ENCODE measurements at places on chromosomes 2 and 18. TPM values are rescaled to one million over a fixed set of nuclear protein-coding genes. Genes with fewer than 3 reads are reported as not detected.

DNA sequence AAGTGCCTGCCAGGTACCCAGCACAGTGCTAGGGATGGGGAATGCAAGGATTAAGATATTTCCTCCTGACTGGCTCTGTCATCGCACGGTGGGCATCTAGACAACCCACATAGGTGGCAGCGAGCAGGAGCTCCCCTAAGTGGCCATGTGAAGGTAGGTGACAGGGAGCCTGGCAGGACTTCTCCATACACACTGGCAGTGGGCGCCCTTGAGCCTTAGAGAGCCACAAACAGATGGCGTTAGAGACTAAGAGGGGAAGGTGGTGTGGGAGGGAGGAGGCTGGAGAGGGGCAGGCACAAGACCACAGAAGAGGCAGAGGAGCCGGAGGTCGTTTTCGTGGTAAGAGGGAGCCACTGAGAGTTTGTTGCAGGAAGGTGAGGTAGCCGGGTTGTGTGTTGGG, 15.2 kb downstream of the PRELID3A start:
- DNase-seq, result peak; percentile 45

DNA sequence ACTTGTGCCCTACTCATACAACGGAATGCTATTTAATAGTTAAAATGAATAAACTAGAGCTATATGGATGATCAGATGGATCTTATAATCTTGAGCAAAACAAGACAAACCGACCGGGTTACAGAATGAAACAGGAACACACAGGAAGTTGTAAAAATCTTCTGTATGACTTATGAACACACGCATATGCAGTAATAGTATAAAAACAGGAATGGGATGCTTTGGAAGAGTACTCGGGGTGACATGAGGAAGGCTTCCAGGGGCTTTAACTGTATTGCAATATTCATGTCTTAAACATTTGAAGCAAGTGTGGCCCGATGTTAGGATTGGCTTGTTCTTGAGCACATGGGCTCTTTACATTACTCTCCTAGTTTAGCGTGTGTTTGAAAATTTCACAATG, 14.9 kb upstream of the E2F6 start:
- DNase-seq, result no peak

The BCL11A gene
- total RNA-seq, result 10.3 TPM

- no peak for DNase-seq
Measured at GRCh38 chr2:189338115-189338514, 103.2 kb upstream of the WDR75 start.

GRCh38 chr2:1940679-1941078, 196.4 kb upstream of the PXDN start:
- DNase-seq, result peak; percentile 74

DNA sequence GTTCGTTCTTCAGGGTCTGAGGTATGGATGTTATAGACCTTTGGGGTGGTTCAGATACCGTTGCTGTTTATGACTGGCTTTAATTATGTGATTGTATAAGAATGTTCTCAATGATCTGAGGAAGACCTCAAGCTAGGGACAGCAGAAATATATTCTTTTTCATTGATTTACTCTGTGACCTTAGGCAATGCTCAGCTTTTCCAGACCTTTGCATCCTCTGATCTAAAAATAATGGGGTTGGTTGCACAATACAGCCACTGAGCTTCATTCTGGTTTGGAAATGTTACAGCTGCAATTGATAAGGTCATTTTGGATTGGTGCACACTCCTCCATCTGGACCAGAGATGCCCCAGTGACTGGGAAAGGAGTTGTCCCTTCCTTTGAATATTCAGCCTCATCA, 17.2 kb upstream of the CABYR start:
- DNase-seq, result no peak

The NLRC4 gene
- total RNA-seq, result 15.3 TPM

- no peak for DNase-seq
Measured at GRCh38 chr2:118197011-118197675, 108.9 kb downstream of the INSIG2 start.

- no peak for DNase-seq
Measured at GRCh38 chr18:6939972-6940371, 177.6 kb downstream of the LAMA1 start.

- no peak for DNase-seq
Measured at GRCh38 chr2:59658906-59659635, 894.4 kb downstream of the BCL11A start.

The ASB3 gene
- 29.0 TPM for total RNA-seq

The MEMO1 gene
- total RNA-seq, result 32.2 TPM

The TRABD2A gene
- 6.5 TPM for total RNA-seq

- DNase-seq, result no peak
Measured at GRCh38 chr2:181949047-181949446, 36.6 kb upstream of the PPP1R1C start.

GRCh38 chr18:71326826-71327225, 1038.0 kb downstream of the SOCS6 start:
- no peak for DNase-seq

- DNase-seq, result no peak
Measured at GRCh38 chr2:46379213-46380037, 82.2 kb downstream of the EPAS1 start.

DNA sequence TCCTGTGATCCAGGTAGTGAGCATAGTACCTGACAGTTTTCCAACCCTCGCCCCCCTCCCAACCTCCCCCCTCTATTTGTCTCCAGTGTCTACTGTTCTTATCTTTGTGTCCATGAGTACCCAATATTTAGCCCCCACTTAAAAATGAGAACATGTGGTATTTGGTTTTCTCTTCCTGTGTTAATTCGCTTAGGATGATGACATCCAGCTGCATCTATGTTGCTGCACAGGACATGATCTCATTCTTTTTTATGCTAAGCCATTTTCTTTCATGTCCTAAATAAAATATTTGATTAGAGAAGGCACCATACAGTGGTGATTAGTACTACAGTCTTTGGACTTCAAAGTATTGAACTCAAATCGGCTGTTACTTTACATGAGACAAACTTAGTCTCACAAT, 1087.9 kb downstream of the CBLN2 start:
- DNase-seq, result no peak

DNA sequence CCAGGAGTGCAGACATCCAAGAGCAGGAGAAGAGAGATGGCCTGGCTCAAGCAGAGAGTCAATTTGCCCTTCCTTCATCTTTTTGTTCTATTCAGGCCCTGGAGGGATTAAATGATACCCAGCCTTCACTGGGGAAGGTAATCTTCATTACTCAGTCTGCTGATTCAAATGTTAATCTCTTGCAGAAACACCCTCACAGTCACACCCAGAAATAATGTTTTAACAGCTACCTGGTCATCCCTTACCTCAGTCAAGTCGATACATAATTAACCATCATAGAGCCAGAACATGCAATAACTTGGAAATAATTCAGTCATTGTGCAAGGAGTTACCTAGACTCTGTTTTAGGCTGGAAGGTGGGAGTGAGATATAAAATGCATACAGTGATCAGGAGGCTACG, 163.7 kb upstream of the TNP1 start:
- DNase-seq, result no peak

DNA sequence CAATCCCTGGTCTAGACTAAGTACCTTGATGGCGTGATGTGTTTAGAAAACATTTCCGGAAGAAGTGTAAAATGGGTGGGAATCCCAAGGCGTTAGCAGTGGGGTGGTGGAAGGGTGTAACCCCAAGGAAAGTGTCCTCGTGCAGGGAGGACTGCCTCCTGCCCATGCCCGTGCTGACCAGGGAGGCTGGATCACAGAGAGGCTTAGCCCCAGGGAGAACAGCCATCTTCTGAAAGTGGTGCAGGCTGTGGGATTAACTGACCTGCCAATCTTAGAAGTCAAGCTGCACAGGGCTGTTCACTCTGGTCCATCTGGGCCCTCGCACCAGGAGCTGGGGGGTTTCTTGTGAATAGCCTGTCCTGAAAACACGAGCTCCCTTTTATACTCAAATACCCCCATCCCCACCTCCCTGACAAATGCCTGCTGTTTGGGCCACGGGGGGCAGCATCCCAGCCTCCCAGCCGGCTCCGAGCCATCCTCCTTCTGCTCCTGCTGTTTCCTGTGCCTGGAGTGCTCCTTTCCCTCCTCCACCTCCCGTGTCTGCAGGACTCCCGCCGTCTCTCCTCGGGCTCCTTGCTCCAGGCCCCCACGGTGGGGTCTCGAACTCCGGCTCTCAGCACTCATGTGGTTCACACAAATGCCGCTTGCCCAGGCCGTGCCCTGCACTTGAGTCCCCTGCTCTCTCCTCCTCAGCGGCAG, 52.1 kb upstream of the PXDN start:
- DNase-seq, result no peak

DNA sequence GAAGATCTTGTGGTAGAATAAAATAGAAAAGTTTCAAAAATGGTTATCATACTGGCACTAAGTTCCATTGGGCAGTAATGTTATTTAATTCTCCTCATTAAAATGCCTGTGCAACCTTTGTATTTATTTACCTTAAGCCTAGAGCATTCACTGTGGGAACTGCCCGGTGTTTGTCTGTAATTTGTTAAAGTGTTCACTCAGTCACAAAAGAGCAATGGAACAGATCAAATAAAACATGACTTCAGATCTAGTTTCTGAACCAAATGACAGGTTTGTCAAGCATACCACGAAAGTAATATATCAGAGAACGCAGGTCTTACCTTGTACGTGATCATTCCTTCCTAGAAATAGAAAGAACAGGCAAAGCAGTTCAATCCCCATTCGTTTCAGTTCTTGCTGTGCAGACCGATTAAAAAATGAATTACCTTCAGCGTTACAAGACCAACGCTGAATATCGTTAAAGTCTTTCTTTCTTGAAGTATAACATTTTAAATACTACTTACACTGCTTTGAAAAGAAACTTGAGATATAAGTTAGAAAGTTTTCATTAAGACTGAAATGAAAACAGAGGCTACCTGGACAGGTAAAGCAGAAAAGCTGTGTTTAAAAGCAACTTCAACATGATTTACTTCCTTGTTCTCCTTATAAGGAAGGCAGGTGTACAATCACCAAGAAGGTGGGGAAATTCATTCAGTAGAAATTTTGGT, at the start of gene ITGB6:
Gene ITGB6 (minus strand): TSS at position 590 of the 707 bp plus-strand sequence. CDS start 209 bp downstream, at position 381.
- no peak for DNase-seq

- no peak for DNase-seq
Measured at GRCh38 chr2:134429886-134430285, 176.0 kb downstream of the MGAT5 start.

- DNase-seq, result no peak
Measured at GRCh38 chr2:120108049-120108448, 95.2 kb downstream of the EPB41L5 start.

The MEX3C gene
- 24.8 TPM for total RNA-seq

The EFR3B gene
- total RNA-seq, result 10.7 TPM

- DNase-seq, result no peak
Measured at GRCh38 chr2:54161660-54162424, 46.4 kb downstream of the ACYP2 start.

- no peak for DNase-seq
Measured at GRCh38 chr2:126657148-126657635, 1.2 kb downstream of the GYPC start.

DNA sequence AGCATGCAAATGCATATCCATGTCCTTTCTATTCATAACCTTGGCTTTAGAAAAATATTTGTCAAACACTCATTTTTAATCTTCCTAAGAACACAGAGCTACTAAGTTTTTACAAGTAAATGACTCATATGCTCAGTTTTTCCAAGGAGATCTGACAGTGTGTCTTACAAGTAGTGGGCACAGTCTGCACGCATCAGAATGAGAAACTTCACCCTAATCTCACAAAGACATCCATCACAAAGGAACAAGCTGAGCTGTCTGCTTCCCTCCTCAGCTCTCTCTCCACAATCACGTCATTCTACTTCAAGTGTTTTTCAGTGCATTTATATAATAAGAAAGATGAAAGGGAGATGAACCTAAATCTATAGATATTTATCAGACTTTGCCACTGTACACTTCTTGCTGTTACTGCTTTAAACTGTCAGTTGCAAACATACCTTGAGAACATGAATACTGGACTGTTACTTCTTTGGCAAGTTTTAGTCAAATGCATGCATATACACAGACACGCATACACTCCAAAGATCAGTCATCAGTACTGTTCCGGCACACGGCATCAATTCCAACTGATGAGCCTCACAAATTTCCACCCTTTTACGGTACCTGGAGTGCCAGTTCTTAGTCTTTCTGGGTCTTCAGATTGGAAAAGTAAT, 75.7 kb downstream of the RBMS1 start:
- DNase-seq, result no peak

The FAHD2B gene
- 12.2 TPM for total RNA-seq

DNA sequence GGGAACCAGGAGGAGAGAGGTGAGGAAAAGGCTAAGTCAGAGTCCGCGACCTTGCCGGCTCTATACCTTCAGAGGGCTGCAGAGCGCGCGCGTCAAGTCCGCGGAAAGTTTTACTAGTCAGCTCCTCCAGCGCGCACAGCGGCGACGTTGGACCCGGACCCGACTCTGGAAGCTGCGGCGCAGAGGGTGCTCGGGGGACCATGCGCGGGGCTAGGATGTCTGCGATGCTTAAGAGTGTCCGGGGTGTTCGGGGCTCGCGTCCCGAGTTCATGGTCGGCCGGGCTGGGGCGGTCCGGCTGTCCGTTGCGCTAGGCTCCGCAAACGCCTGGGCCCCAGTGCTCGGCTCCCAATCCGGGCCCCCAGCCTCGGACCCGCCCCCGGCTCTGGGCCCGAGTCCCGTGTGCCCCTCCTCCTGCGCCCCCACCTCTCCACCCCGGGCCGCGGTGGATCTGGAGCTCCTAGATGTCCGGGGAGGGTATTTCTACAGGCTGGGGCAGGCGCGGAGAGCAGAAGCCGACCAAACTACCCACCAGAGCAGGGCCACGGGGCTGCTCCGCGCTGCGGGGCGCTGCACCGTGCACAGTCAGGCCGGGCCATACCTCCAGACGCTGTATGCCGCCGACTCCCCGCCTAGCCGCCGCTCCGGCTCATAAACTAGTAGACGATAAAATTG, at the start of gene LBX2:
Gene LBX2 (minus strand): TSS at position 337 of the 673 bp plus-strand sequence. CDS start 66 bp downstream, at position 271.
- DNase-seq, result no peak

The REG1A gene
- total RNA-seq, result not detected

The MERTK gene
- total RNA-seq, result 17.3 TPM

DNA sequence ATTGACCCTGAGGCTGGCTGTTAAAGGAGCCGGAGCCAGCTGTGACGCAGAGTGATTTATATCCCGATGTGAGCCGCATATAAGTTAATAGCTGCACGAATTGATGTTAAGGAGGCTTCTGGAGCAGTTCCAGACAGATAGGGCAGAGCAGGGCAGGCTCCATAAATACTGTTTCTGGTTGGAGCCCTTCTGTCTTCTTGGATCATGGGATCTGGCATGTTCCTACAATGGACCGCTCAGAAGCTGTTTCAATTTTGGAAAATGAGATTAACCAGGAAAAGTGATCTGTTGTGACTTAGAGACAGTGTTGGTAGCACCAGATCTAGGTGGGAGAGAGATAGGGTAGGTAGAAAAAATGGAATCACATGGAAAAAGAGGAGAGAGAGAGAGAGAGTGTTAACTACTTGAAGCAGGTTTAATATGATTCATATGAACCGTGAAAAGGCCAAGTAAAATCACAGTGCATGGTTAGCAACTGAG, 4.8 kb upstream of the IGFBP5 start:
- DNase-seq, result no peak

The KCNG3 gene
- total RNA-seq, result 1.3 TPM

The FAM228A gene
- 0.64 TPM for total RNA-seq

- DNase-seq, result no peak
Measured at GRCh38 chr2:138123741-138124140, 159.5 kb downstream of the HNMT start.
